ENCODE measurements at places on chromosomes 5 and 9.

GRCh38 chr5:170173227-170173626 lies 59.6 kb upstream of the C5orf58 start:
- DNase-seq, result no peak

GRCh38 chr5:61732369-61732768 lies 400.3 kb downstream of the ZSWIM6 start:
- no peak for DNase-seq

DNA sequence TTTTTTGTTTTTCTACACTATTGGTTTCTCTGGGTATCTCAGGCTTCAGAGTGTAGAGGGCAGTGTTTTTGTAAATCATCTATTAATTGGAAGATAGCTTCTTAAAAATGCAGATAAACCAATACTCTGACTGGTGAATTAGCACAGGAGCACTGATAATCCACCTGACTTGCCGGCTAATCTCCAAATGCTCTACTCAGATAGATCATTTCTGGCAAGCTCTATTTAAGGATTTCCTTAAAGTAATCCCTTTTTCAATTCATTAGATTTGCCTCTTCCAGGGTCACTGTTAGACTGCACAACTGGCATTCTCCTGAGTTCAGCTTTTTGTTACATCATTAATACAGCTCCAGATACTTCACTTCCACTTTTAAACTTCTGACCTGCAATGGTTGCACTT lies 1390.3 kb upstream of the NUDT12 start:
- DNase-seq, result no peak

DNA sequence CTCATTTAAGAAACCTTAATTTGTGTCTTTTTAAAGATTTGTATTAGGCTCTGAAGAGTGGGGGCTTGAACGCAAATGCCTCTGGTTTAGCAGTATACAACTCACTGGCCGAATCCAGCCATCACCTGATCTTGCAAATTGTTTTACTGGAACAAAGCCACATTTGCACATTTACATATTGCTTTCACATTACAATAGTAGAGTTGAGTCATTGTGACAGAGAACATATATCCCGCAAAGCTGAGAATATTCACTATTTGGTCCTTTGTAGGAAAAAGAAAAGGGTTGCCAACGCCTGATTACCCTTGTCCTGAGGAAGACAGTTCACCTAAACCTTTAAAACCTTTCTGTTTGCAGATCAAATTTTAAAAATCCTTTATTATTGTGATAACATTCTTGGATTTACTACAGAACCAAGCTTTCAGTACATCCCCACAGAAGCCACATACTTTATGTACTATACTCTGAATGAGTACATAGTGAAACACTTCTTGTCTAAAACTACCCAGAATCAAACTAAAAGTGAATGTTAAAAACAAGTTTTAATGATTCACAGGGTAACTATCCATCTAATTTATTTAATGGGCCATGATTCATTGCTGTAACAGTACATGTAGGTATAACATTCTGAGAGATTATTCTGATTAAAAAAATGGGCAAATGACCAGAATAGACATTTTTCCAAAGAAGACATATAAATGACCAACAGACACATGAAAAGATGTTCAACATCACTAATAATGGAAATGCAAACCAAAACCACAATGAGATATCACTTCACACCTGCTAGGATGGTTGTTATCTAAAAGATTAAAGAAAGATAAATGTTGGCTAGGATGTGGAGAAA lies 161.0 kb downstream of the SLC25A46 start:
- no peak for DNase-seq

- no peak for DNase-seq
Measured at GRCh38 chr5:15097552-15097951, 226.0 kb upstream of the ANKH start.

GRCh38 chr5:73039082-73039481 lies 81.3 kb upstream of the TMEM171 start:
- DNase-seq, result no peak

DNA sequence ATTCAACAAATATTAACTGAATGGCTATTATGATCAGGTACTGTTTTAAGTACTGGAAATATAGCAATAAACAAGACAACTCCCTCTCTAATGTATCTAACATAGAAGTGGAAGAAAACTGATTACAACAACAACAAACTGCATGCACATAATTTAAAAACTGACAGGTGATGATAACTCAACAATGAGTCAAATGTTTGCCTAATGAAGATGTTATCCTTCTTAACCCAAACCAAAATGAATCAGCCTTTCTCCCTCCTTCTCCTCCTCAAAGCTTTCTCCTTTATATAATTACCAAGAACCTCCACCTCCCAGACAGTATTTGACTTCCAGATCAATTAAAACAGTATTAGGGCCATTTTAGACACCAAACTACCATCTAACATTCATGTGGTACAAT lies 49.3 kb downstream of the RICTOR start:
- DNase-seq, result no peak

DNA sequence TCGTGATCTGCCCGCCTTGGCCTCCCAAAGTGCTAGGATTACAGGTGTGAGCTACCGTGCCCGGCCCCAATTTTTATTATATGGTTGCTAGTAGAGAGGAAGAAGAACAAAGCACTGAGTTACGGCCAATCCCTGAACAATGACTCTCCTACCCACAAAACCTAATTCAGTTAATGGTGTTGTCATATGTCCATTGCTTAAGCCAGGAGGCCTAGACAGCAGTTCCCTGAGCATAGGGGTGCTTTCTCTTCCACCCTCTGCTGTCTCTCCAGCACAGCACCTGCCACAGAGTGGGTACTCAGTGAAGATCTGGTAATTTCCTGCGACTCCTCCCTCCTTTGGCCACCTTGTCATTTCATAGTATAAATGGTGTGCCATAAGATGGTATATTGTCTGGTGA lies 21.4 kb upstream of the LTC4S start:
- DNase-seq, result no peak

- DNase-seq, result no peak
Measured at GRCh38 chr5:9625286-9625685, 4.9 kb downstream of the TAS2R1 start.

DNA sequence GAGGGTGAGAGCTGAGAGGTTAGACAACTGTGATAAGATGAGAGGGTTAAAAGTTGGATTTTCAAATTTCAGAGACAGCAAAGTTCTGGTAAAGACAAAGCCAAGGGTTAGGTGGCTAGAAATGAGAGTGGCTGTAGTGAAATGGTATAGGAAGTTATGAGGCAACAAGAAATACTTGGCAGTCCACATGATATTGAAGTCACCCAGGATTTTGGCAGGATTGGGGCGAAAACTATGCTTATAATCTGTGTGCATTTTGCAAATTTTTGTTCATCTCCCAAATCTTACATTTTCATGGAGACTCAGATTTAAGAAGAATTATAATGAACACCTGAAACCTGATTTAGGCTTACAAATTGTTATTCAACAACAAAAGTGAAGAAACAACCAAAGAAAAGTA lies 35.6 kb downstream of the C9 start:
- DNase-seq, result no peak

GRCh38 chr5:40227931-40228330 lies 451.8 kb upstream of the PTGER4 start:
- no peak for DNase-seq

DNA sequence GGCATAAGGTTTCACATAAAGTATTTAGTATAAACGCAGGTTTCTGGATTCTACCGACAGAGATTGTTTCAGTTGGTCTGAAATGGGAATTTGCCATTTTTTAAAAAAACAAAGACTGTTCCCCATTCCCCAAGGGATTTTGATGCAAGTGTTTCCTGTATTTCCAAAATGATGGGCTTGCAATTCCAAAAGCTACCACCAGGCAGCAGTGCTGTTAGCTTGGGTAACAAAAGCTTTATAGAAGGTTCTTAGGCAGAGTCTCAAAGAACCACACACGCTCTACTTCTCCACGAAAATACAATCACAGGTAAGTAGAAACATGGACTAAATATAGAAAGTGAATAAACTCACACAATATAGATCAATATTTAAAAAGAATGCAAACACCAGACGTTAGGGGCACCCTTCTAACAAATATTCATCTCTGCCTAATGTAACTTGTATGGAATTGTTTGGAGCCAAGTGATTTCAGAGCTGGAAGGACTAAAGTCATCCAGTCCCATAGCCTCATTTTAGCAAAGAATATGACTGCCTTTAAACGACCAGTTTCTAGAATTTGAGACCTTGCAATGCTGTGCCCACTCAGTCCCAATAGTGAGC lies 154.3 kb downstream of the SPOCK1 start:
- no peak for DNase-seq

DNA sequence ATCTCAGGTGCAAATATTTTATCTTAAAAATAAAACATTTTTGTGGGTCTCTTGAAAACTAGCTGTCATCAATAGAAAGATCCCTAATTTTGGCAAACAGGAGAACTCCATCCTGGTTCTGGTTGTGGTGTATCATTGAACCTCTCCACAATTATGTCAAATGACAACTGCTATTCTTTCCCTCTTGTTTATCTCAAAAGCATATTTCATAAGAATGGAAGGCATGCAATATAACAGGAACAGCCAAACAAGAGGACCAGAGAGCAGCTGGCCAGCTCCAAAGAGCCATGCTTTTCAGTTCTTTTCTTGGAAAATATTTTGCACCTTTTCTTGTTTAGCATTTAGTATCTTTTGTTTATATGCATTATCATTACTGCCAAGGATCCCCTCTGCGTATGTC lies 125.4 kb downstream of the ADAMTS6 start:
- DNase-seq, result no peak

GRCh38 chr5:15116996-15117395 lies 245.4 kb upstream of the ANKH start:
- DNase-seq, result no peak

- no peak for DNase-seq
Measured at GRCh38 chr9:119333507-119334229, 35.6 kb downstream of the BRINP1 start.

- DNase-seq, result no peak
Measured at GRCh38 chr5:172834415-172835289, 601 bp downstream of the ERGIC1 start.

DNA sequence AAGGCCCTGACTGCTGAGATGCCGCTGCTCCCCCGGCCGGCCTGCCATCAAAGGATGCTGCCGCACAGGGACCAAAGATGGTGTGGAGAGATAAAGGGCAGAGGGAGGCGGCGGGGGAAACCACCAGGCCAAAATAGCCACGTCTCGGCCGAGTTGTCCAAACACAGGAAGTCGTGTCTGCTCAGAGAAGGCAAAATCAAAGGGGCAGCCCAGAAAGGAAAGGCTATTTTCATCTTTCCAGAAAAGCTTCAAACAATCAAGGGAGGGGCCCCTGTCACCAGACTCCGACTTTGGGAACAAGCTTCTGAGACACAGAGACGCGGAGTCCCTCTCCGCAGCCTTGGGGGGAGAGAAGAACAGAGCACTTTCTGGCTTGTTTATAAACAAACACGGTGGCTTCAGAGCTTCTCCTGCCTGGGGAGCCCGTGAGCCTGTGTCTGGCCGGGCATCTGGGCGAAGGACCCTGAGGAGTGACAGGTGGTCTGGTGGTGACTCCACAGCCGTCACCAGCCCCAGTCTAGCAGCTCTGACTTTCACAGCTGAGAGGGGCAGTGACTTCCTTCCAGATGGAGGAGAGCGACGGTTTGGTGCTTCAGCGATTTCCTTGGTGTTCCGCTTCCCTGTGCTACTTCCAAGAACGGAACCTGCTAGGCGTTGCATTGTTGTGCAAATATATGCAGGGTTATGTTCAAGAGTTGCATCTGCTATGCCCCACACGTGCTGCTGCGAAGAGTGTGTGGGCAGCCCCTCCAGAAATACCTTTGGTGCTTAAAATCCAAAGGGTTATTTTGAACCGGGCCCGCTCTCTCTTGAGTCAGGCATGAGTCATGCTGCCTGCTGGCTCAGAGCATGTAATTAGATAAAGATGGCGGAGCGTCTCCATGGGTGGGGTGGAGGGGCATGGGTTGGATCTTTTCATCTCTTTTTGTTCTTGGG lies 24.0 kb downstream of the ADAMTSL2 start:
- no peak for DNase-seq

- no peak for DNase-seq
Measured at GRCh38 chr5:131373265-131373664, 109.4 kb downstream of the CDC42SE2 start.

DNA sequence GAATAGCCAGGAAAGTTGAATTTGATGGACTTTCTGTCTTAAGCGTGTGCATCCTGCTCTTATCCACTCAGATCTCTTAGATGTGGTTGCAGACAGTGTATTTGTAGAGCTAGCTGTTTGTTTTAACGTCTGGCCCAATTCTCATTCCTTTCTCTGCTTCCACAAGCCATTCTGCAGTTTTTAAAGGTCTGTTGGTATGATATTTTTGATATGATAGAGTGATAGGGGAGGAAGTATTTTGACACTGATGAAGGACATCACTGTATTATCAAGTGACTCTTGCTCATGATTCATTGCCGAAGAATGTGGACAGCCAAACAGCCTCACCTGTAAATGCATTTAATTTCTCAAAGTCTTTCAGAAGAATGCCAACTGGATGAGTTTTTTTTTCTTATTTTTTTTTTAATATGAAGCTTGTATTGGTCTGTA lies 4.5 kb downstream of the TJP2 start:
- DNase-seq, result no peak

GRCh38 chr5:62504129-62504528 lies 74.5 kb upstream of the LRRC70 start:
- no peak for DNase-seq

DNA sequence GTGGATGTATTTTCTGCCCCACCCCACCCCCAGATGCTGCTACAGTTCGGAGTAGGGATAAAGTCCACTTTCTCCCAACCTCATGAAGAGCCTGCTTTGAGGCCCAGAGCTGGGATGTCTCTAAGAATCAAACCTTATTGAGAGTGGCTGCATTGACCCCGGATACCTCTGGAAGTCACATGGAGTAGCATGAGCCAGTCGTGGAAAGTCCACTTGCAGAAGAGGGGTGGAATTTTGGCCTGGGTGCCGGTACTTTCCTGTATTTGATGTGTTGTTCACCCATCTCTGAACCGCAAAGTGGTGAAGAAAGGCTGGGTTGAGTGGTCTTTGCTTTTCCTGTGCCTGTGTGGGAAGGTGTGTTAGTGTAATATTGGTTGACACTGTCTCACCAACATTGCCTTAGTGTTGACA lies 3.7 kb downstream of the OTULIN start:
- DNase-seq, result no peak

- DNase-seq, result no peak
Measured at GRCh38 chr5:77360381-77360780, 131.7 kb downstream of the WDR41 start.

- DNase-seq, result no peak
Measured at GRCh38 chr5:80181618-80182211, 74.1 kb downstream of the SERINC5 start.

DNA sequence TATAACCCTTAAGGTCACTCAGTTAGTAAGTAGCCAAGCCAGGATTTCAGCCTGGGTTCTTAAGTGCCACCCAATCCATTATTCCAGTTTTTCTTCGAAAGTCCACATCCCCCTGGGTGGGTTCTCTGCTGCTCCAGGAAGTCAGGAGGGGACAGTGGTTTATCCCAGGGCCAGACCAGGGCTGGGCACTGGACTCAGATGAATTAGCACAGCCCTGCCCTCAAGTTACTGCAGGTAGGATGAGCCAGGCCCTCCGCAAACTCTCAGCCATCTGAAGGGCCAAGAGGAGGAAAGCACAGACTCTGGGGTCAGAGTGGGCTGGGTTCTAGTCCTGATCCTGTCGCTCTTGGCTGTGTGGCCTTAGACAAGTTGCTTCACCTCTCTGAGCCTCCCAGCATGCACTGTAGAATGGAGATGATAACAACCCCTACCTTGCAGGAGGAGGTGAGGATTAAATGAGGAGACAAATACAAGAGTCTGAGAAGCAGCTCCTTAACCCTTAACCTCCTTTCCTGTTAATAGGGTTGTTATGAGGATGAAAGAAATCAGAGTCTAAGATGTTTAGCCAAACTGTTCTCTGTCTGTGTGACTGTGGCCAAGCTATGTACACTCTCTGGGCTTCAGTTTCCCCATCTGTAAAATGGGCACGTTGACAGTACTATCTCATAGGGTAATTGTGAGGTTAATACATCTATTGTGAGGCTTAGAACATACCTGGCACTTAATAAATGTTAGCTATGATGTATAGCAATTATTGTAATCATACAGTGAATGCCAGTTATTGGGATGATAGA lies 6.8 kb upstream of the NEURL1B start:
- no peak for DNase-seq
